ENCODE measurements at places on chromosomes 1 and 21.

DNA sequence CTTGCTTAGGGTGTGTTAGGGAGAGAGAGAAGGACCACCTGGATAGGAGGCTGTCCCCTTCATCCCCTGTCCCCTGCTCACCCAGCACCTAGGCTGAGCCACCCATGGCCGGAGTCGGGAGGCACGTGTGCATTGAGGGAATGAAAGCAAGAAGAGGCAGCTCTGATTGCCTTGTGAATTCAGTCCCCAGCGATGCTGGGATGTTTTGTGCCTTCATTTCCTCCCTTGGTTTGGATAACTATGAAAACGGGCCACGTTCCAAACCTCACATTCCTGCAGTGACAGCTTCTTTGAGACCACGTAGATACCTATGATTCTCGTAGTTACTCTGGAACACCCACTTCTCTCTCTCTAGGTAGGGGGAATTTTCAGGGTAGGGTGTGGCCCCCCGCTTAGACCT, 67.1 kb downstream of the MAN1C1 start:
- no peak for DNase-seq

DNA sequence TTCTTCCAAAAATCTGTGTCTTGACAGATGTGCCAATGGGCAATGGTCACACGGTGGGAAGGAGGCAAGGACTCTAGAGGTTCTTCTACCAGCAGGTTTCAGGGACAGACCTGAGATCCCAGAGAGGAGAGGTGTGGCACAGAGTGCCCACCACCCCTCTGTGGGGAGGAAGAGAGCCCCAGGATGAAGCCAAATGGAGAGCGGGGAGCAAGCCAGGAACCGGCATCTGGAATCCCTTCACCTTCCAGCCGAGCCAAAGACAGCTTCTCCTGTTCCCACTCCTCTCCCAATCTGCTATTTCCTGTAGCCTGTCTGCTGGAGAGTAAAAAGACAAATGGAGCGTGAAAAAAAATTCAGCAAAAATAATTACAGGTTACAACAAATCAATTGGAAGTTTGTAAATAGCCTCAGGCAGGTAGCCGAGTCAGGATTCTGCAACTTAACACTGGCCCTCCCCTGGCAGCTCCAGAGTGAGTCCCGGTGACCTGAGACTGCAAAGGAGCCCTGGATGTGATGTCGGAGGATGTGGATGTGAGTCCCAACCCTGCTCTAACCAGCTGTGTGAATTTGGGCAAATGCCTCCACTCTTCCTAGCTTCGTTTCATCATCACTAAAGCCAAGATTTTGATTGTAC, 45.4 kb upstream of the LRRN2 start:
- no peak for DNase-seq

DNA sequence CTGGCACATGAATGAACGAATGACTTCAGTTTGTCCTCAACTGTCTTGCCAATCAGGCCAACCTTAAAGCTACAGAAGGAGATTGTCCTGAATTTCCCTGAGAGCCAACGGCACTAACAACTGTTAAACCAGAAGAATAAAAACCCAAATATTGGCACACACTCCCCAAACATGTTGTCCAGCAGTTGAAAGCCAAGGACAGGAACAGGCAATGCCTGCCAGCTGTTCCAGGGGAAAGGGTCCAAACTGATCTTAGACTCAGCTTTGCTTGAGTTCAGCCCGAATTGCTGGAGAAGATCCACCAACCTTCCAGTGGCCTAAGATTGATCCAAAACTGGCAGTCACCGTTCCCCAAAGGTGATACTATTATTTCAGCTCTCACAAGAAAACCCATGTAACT, 22.4 kb upstream of the AHCTF1 start:
- DNase-seq, result no peak

- DNase-seq, result no peak
Observed at GRCh38 chr1:46166521-46167462, 8.1 kb upstream of the TSPAN1 start.

- peak; percentile 79 for DNase-seq
Observed at GRCh38 chr1:112904071-112904830, 51.7 kb downstream of the SLC16A1 start.

DNA sequence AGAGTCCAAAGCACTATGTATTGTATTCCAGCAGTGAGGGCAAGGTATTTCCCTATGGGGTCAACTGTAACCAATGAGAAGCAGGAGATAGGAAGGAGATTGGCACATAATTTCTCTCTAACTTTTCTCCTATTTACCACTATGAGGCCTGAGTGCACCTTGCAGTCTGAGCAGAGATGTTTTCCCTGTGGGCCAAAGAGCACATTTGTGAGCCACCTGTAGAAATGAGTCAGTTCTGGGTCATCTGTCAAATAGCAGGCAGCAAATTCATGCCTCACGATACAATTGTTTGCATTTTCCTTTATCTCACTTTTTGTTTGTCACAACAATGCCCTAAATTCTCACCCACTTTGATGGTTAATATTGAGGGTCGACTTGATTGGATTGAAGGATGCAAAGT, 547.2 kb upstream of the NCAM2 start:
- DNase-seq, result no peak

DNA sequence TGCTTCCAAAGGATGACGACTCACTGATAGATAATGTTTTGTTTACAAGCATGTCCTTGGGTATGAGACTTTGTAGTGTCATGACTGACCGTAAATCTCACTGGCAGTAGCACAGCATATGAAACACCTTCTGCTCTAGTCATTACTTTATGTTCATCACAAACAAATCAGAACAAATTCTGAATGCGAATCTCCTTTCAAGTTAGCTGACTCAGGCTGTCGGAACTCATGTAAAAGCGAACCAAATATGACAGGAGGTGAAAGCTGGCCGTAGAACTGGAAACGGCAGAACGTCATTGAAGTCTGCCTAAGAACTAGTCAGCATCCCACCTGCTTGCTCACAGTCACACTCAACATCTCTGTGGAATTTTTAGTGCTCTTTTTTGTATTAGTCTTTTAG, 143.9 kb downstream of the RGS7 start:
- DNase-seq, result no peak

- DNase-seq, result no peak
Observed at GRCh38 chr1:55288245-55288644, 73.1 kb upstream of the USP24 start.

- no peak for DNase-seq
Observed at GRCh38 chr1:182348961-182349747, 42.4 kb downstream of the GLUL start.

- no peak for DNase-seq
Observed at GRCh38 chr1:10624256-10625050, 149.7 kb downstream of the PEX14 start.

- DNase-seq, result no peak
Observed at GRCh38 chr1:239844833-239845232, 246.8 kb upstream of the FMN2 start.

DNA sequence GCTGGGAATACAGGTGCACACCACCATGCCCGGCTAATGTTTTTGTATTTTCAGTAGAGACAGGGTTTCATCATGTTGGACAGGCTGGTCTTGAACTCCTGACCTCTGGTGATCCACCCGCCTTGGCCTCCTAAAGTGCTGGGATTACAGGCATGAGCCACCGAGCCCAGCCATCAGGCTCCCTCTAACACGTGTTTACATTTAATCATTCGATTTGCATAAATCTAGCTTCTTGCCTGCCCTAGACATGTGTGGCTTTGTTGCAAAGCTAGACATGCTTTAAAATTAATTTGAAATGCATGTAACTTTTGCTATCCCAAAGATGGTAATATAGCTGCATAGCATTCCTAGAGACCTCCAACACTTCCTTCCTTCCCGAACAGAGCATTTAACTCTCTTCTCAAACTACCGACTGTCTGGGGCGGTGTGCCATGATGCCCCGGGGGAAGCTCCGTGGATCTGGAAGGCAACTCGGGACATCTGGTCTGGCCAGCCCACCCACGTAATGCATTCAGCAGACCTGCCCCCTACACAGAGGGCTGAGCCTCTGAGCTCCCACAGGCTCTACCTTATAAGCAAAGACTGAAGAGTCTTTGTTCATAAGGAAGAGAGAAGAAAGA, 34.6 kb upstream of the NID1 start:
- DNase-seq, result no peak

GRCh38 chr1:232728507-232729263, 76.5 kb upstream of the MAP10 start:
- no peak for DNase-seq

DNA sequence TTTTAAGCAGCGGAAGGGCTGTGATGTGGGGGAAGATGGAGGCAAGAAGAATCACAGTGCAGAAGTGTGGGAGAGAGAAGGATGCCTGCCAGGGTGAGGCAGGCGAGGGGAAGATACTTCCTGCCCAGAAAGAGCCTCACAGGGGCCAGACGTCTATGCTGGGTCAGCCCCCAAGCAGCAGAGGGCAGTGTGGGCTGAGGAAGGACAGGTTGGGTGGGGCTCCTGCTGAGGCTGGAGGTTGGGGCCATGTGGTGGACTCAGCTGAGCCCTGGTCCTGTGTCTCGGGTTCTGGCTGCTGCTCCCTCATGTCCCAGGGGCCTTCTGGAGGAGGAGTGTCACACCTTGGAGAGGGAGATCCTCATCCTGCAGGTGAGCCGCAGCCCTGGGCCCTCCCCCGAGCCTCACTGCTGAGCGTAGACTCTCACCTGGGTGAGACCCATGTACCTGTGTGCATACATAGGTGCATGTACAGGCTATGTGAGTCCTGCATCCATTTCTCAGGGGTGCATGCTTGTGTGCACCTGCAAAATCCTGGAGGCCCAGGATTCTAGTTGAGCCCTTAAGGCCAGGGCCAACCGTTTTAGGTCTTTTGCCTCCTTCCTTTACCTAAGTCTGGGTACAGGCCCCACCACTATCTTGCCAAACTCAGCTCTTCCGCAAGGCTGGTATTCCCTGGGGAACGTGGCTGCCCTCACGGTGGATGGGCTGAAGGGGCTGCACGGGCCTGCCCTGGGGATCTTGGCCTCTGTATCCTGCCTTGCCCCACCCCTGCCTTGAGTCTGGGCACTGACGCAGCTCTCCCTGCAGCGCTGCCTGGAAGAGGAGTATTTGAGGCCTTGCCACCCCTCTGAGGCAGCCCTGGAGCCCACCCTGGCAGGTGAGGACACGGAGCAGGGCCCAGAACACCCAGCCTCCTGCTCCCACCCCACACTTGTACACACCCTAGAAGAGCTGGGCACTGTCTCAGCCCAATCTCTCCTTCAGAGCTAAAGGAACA, 3.7 kb downstream of the CCDC24 start:
- DNase-seq, result peak; percentile 11

GRCh38 chr1:112196731-112197130, 199.3 kb upstream of the CTTNBP2NL start:
- no peak for DNase-seq

- DNase-seq, result no peak
Observed at GRCh38 chr1:41619511-41620364, 135.3 kb upstream of the EDN2 start.

GRCh38 chr1:169488157-169488556, 2.4 kb upstream of the SLC19A2 start:
- no peak for DNase-seq

DNA sequence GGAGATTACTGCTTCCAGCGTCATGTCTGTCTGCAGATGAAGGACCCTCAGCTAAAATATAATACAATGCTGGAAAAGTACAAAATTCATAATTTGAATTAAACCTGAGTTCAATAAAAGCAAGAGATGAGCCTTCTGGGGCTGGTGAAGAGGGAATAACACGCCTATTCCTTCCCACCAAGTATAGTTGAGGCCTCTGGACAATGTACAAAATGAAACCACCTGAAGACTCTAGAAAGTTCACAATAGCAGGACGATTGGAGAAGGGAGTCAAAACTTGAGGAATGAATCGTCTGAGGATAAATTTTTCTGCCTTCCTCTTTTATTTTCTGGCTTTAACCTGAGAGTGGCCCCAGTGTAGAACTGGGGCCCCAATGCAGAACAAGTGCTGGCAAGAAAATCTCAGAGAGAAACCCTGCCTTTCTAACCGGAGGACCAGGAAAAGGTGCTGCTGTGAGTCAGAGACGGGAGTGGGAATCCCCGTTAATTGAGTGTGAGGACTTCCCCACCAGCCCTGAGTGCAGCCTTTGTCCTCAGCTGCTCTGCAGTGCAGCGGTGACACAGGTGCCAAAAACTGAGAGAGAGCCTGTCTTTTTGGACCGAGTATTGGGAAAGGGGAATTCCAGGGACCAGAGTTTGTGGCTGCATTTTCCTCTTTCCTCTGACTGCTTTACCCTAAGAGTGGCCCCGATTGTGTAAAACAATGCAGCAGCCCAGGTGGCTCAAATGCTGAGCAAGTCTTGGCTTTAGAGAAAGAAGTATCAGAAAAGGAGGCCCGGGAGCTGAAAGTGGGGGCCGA, 264.9 kb downstream of the DYRK1A start:
- no peak for DNase-seq

- DNase-seq, result no peak
Observed at GRCh38 chr1:167713330-167714081, 8.3 kb upstream of the MPZL1 start.

DNA sequence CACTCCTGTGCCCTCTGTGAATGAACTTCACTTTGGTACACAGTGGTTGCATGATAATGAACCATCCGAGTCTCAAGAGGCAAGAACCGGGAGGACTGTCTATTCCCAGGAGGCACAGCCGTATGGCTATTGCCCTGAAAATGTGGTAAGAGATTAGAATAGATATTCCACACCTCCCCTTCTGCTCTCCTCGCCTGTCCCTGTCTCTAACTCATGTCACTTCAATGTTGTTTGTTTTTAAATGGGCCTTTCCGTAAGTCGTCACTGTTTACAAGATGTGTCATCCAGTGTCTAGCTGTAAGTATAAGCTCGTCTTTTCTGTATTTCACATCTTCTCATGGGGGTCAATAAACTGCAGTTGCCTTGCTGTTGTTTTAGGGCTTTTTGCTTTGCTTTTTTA, 122.2 kb downstream of the PATJ start:
- DNase-seq, result no peak

DNA sequence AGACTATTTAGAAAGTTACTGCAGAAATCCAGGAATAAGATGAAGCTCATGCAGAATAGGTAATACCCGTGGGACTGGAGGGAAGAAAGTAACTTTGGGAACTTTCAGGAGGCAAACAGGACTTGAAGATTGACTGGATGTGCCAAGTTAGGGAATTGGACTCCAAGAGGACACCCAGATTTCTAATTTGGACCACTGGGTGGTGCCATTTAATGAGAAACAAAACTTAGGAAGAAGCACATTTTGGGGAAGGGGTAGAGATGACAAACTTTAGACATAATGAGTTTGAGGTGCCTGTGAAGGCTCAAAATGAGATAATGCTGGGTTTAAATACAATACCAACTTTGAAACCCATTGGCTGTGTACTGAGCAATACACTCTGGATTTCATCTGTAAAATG, 3.3 kb upstream of the B4GALT3 start:
- DNase-seq, result no peak

DNA sequence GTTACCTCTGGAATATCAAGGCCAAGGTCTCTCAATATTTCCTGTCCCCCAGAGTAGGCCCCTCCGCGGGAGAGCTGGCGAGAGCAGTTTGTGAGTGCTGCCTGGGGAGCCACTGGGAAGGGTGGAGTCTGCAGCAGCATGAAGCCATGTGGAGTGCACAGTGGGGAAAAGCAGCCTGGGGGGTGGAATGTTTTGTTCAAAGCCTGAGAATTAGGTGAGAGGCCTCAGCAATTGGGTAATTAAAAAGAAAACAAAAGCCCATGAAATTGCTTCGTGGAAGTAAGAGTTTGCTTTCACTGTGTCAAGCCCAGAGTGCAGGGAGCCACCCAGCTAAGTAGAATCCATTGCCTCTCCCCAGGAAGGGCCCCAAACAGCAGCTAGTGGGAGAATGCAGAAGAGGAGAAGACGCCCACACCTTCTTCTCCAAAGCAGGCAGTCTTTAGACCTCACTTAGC, 30.2 kb upstream of the DISC1 start:
- DNase-seq, result no peak
